NCI-H446 (cell line): ENCODE measurements at places on chromosomes 13 and 19.

DNA sequence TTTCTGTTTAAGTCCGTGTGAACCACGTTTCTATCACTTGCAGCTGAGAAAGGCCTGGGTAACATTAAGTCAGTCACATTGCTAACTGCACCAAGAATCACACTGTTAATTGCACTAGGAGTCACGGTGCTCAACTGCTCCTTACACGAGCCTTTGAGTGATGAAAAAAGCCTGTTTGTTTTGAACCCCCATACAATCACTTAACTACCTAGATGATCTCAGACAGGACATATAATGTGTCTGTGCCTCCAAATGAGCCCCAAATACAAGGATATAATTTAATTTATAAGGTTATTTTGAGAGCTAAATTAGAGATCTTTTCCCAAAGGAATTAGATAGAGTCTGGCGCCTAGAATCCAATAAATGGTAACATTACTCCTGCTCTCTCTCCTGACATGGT, 84.1 kb downstream of the MIPEP start:
- no peak for DNase-seq

GRCh38 chr13:32845952-32846950, 170.0 kb upstream of the KL start:
- DNase-seq = no peak

DNA sequence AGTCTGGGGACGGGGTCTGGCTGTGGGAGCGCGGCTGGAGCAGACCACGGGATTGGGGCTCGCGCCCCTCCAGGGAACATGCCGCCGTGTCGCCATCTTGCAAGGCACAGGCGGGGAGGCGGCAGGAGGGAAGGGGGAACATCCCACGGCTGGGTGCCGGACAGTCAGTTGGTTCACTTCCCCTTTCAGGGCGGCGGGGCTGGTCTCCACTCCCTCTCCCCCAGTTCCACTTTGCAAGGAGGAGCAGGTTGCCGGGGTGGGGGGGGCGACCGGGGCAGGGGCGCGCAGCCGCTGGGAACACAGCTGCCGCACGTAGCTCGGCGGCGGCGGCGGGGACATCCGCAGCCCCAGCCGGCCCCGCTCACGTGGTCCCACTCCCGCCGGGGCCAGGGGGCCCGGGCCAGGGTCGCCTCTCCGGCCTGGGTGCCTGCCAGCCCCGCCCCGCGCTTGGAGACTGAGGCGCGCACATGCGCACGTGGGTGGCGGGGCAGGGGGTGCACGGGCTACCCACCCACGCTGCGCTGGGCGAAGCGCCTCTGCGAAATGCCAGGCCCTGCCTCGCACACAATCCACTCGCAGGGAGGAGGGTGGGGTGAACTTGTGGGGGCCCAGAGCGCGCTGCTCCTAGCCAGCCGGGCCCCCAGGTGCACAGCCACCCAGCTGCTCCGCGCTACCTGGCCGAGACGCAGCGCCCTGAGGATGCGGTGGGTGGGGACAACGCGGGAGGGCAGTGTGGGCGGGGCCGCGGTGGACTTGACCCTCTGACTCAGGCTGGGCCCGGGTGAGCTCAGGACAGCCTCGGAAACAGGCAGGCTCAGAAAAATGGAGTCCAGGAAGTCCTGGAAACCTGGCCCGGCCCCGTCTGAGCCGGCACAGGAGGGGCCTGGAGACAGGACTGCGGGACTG, 6.4 kb downstream of the KLF16 start:
- no peak for DNase-seq

DNA sequence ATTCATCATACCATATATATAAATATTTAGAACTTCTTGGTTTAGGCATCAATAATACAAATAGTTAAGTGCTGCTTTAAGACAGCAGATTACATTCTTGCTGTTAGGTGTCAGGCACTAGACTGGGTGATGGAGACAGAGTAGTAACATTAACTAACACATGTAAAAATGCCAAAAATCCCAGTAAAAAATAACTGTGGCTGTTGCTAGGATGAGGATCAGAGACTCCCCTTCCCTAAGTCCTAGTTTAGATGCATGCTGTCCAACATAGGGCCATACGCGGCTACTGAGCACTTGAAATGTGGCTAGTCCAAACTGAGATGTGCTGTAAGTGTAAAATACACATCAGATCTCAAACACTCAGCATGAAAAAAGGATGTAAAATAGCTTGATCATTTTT, 94.7 kb downstream of the CDADC1 start:
- DNase-seq = no peak

DNA sequence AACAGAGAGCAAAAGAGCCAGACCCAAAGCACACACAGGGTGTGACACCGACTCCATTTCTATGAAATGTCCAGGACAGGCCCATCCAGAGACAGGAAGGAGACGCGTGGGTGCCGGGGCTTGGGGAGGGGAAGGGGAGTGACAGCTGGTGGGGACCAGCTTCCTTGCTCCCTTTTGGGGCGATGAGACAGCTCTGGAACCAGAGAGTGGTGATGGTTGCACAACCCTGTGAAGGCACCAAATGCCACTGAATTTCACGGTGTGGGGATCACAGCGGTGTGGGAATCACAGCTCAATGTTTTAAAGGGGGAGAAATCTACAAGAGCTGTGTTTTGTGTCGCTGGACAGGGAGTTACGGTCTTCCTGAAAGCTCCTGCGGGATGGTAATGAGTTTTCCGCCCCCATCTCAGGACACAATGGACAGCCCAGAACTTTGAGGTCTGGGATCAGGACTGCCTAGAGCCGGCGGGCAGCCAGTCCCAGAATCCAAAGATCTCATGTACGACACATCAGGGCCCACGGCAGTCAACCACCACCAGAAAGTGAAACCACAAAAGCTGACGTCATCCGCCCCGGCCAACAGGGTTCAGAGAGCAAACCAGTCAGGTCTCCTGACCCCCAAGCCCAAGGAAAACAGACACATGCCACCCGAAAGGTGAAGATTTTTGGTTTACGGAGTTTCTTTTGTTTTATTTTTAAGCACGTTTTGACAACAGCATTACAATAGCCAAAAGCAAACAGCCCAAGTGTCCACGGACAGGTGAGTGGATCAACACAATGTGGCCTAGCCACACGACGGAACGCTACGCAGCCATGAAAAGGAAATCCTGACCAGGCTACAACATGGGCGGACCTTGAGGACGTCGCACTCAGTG, 7.3 kb downstream of the SGTA start:
- DNase-seq = no peak

DNA sequence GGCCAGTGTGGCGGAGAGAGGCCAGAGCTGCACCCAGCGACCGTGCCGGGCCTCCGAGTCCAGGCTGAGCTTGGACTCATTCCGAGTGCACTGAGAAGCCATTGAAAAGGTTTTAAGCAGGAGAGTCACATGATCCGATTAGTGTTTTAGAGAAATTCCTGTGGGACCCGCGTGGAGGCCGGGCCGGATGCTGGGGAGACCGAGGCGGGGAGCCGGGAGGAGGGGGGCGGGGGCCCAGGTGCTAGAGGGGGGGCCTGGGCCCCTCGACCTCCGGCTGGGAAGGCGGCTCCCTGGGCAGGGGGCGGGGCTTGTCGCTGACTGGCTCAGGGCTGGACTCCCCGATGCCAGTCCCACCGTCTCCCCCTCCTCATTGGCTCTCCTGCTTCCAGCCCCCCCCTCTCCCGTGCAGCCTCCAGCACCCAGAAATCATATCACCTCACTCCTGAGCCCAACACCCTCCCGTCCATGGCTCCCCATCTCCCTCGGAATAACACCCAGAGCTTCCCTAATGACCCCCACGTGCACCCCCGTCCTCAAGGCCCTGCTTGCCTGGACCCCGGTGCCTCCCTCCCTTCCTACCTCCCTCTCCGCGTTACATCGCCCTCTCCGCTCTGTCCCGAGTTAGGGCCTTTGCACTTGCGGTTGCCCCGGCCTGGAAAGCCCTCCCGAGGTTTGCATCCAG, 5.2 kb upstream of the ZNF579 start:
- no peak for DNase-seq

DNA sequence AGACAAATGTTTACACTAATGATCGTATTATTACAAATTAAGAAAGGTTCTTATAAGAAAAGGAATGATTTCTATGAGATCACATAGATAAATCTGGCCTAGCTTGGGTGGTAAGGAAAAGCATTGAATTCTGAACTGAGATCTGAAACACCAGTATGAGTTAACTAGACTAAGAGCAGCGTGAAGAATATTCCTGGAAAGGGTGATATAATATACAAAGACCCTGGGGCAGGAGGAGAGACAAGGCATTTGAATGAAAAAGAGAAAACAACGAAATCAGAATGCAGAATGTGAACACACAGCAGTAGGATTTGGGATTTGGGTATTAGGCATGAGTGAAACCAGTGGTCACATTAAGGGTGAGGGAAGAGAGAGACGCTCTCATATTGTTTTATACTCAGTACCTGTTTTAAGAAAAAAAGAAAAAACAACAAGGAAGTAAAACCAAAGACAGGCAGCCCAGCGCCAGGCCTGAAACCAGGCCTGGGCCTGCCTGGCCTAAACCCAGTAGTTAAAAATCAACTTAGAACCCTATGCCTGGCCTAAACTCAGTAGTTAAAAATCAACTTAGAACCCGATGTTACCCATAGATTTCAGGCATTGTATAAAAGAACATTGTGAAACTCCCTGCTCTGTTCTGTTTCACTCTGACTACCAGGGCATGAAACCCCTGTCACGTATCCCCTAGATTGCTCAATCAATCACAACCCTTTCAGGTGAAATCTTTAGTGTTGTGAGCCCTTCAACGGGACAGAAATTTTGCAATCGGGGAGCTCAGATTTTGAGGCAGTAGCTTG, 287.1 kb downstream of the ITGBL1 start:
- no peak for DNase-seq

DNA sequence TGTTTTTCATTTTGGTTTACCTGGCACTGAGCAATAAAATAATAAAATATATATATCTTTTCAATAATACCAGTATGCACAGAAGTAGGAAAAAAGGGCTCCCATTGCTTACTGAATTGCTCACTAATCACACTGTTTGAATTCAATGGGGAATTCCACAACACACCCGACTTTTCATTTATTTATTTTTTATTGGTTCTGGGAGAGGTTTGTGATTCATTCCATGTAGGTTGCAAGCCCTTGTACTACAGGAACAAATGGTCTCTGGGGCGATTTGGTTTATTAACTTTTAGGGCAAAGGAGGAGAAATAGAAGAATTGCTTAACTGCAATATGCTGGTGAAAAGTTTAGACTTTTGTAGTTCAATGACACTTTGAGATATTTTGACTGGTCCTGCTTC, 207.4 kb downstream of the DCT start:
- no peak for DNase-seq

DNA sequence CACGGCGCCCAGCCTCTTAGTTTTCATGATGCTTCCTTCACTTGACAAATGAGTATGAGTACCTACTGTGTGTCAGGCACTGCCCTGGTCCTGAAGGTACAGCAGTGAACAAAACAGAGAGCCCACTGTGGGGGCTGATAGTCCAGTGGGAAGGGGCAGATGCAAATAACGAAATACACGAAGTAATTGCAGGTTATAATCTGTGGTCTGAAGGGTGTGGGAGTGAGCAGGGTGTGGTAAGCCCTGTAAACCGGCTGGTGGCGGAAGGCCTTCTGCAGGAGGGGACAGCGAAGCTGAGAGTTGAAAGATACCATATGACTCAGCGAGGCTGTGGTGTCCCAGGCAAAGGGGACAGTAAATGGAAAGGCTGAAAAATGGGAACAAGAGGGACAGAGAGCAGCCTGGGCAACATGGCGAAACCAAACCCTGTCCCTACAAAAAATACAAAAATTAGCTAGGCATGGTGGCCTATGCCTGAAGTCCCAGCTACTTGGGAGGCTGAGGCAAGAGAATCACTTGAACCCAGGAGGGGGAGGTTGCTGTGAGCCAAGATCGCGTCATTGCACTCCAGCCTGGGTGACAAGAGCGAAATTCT, 60.5 kb downstream of the MAP4K1 start:
- DNase-seq = no peak

GRCh38 chr19:49800771-49801170, 12.3 kb downstream of the FUZ start:
- no peak for DNase-seq

GRCh38 chr13:35630551-35631275, 154.2 kb upstream of the MAB21L1 start:
- DNase-seq = peak; percentile 64

DNA sequence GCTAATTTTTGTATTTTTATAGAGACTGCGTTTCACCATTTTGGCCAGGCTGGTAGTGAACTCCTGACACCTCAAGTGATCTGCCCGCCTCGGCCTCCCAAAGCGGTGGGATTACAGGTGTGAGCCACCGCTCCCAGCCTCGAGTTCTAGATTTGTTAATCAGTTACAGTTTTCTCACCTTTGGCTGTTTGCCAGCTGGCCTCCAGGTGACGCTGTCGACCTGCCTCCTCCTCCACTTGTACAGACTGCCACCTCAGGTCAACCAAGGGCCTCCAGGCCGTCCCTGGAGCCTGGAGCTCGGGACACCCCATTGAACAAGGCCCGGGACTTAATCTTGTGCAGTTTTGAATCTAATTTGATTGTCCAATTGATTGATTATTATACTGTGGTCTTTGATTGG, 45.5 kb downstream of the IER2 start:
- no peak for DNase-seq

GRCh38 chr19:2064788-2065524, 13.9 kb upstream of the MKNK2 start:
- DNase-seq = peak; percentile 45

GRCh38 chr19:51094696-51095279, 12.1 kb upstream of the KLK14 start:
- no peak for DNase-seq

DNA sequence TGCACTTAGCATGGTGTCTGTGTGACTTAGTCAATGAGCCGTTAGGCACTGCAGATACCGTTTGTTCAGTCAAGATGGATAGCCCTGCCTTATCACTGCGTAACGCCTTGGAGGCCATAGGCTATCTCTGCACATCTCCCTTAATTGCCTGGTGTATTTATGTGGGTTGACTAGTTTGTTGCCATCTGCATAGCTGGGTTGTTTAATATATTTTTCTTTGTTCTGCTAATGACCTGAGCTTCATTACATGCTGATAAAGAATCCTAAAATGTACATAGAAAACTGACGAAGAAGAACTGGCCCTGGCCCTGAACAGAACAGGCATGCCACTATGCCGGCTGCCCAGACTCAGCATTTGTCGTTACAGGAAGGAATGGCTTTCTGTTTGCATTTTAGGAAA, 297.8 kb downstream of the SHISA2 start:
- no peak for DNase-seq

GRCh38 chr13:43245374-43245964, 222.1 kb downstream of the DNAJC15 start:
- no peak for DNase-seq

DNA sequence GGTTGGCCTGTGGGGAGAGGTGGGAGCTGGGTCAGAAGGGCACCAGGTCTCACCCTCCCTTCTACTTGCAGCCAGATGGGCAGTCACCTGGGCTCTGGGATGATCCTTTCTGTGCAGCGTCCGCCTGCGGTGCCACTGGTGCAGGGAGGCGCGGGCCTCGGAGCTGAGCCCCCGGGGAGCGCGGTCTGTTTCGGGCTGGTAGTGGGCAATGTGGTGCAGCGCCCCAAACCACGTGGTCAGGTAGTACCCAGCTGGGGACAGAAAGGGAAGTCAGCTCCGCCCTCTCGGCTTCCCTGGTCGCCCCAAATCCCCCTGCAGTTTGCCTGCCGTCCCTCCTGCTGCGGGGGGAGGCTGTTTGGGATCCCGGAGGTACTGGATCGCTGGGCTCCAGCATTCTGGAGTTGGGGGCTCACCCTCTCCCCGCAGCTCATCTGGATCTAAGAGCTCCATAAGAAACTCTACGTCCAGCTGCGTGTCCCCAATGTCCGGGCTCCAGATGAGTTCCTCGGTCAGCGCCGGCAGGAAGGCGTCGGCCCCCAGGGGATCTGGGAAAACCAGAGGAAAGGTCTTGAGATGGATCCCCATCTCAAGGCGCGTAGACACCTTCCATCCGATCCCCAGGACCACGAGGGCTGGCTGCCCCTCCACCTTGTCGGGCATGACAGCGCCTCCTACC, 8.8 kb downstream of the RINL start:
- DNase-seq = no peak
